ENCODE measurements at places on chromosomes 12 and 14.

DNA sequence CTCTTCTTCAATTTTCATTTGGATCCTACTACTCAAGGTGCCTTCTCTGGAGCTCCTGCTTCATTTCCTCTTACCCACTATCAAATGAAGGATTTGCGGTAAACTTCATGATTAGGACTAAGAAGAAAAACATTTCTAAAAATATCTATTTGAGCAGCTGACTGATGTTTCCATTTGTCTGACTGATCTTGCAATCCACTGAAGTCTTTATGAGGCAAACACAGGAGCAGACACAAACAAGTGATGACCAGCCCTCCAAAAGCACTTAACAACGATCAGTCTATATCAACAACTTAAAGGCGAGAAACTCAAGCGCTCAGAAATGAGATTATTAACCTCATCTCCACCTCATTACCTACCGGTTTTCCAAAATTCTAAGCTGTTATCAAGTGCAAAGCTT lies 26.2 kb downstream of the OSBPL8 start:
- DNase-seq, result peak; percentile 12

DNA sequence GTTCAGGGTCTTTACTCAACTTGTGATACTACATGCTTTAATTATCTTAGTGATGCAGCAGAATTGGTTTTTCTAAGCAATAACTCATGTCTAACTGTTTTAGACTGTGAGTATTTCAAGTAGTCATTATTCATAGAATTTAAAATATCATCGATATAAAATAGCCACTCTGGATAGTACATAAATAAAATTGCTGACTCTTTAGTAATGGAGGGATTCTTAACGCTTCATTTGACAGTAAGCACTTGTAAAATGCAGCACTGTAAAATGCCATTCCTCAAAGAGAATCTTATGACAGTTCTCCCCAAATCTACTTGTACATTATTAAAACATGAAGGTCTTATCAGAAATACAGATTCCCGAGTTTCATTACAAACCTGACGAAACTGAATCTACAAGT lies 262.8 kb upstream of the LRFN5 start:
- DNase-seq, result no peak

DNA sequence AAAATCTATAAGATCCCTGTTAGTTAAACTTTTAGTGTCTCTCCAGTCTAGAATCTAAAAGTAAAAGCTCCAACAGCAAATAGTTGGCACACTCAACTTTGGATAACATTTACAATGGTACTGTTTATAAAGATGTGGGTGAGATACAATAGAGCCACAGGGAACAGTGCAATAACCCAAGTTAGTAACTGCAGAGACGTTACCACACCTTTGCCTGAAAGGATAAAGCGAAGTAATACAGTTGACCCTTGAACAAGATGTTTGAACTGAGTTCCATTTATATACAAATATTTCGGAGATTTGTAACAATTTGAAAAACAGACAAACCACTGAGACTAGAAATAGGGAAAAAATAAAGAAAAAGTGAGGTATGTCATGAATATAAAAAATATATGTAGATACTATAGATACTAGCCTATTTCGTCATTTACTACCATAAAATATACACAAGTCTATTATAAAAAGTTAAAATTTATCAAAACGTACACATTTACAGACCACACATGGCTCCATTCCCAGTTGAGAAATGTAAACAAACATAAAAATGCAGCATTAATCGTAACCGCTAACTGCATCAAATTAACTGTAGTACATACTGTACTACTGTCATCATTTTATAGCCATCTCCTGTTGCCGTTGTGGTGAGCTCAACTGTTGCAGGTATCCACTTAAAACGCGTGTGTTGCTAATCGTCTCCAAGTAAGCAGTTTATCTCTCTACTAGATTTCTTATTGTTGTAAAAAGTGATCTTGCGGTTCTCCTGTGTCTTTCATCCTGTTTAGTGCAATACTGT lies 56.5 kb upstream of the HIF1A start:
- peak; percentile 85 for DNase-seq

- DNase-seq, result no peak
Observed at GRCh38 chr14:105531894-105532623, 5.7 kb downstream of the TMEM121 start.

GRCh38 chr14:70897464-70897863 lies 9.8 kb upstream of the PCNX1 start:
- peak; percentile 89 for DNase-seq

GRCh38 chr12:21566907-21567394 lies 37.7 kb downstream of the GYS2 start:
- no peak for DNase-seq

DNA sequence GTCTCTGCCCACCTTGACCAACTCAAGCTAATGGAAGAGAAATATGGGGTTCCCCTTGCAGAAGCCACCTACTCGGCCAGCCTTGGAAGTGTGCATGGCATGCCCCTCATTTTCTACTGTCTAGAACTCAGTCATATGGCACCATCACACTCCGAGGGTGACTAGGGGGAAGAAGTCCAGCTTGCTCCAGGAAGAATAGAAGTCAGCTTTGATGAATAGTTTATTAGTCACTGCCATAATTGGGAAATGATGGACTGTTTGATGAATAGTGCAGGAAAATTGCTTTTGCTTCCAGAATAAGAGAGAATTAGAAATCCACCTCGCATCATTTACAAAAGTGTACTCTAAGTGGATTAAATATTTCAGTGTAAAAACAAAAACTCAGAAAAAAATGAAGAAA lies 1030.6 kb downstream of the VRK1 start:
- DNase-seq, result no peak

- no peak for DNase-seq
Observed at GRCh38 chr12:5507944-5508343, 76.0 kb downstream of the NTF3 start.

DNA sequence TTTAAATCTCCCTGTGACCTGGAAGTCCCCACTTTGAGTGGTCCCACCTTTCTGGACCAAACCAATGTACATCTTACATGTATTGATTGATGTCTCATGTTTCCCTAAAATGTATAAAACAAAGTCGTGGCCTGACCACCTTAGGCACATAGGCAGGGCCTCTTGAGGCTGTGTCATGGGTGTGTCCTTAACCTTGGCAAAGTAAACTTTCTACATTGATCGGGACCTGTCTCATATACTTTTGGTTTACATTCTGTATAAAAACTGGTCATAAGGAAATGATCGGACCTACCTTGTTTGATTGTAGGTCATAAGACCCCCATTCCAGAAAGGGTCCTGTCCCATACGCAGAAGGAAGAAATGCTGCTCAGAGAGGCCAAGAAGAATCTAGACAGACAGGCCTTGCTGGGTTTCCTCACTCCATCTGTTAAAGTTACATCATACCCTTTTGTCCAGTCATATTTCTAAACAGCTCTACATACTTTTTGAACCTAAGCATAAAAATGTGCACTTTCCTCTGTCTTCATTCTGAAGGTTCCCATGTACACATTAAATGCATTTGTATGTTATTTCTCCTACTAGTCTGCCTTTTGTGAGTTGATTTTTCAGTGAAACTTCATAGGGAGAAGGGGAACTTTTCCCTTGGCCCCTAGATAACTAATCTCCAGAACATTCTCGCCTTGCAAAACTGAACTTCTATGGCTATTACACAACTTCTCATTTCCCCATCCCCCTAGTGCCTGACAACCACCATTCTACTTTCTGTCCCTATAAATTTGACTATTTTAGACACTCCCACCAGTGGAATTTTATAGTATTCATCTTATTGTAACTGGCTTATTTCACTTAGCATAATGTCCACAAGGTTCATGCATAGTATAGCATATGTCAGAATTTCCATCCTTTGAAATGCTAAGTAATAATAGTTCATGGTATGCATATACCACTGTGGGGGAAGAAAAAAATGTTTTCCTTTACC lies 30.2 kb upstream of the CPM start:
- DNase-seq, result no peak

DNA sequence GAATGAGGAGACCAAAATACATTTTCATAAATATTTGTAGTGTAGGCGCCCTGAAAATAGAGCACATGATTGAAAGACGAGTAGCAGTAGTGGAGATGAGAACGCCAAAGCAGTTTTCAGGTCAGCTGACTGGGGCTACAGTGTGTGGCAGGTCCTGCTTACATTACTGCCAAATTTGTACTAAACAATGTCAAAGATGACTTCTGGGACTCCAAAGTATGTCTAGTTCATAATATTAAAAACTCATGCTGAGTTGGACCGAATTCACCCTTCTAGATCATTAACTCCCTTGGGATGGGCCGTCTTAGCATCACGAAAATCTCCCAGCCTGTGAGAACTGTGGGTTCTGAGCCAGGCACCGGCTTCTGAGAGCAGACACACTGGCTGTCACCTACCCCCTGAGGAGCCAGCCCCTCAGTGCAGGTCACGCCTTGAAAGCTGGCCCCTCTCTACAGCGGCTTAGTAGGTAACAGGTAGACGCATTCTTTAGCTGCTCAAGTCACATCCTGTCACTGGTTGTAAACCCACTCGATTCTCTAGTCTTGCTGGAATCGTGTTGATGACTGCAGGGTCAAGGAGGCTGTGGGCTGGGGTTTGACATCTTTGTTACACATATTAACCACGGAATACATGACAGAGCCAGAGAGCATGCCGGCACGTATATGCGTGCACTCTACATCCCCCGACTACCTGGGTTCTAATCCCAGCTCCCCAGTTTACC lies 210.4 kb downstream of the ETV6 start:
- no peak for DNase-seq

DNA sequence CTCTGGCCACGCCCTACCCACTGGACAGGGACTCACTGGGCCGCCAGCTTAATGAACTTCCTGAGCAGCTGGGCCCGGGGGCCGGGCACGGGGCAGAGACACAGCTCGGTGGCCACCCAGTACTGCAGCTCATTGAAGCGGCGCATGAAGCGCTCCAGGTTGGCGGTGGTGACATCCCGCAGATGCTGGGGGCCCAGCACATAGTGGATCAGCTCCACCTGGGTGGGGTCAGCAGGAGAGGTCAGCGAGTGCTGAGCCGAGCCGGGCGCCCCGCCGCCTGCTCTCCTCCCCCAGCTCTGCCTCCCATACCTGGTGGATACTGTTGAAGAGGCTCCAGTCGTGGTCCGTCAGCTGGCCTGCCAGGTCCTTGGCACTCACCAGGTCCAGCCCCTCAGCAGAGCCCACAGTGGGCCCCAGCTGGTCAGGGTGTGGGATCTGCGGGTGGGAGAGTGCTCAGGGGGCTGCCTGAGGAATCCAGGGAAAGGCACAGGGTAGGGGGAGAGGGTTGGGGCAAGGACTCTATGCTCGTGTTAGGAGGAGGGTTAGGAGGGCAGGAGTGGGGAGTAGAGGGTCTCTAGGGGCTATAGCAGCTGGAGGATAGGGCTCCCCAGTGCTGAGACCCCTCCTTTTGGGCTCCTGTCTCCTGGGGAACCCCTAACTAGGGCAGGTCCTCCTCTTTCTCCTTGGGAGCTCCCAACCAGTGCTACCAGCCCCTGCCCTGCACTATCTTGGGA lies 15.5 kb upstream of the ENDOU start:
- no peak for DNase-seq

- DNase-seq, result peak; percentile 1
Observed at GRCh38 chr14:86404989-86405649, 875.2 kb downstream of the FLRT2 start.

- no peak for DNase-seq
Observed at GRCh38 chr14:64516969-64517368, 12.4 kb downstream of the ZBTB1 start.

- peak; percentile 32 for DNase-seq
Observed at GRCh38 chr14:22400655-22401259, 188.3 kb downstream of the DAD1 start.

GRCh38 chr14:50944647-50945413 lies 547 bp upstream of the PYGL start:
- peak; percentile 55 for DNase-seq

GRCh38 chr12:106733660-106734059 lies 40.8 kb upstream of the RIC8B start:
- DNase-seq, result peak; percentile 7

DNA sequence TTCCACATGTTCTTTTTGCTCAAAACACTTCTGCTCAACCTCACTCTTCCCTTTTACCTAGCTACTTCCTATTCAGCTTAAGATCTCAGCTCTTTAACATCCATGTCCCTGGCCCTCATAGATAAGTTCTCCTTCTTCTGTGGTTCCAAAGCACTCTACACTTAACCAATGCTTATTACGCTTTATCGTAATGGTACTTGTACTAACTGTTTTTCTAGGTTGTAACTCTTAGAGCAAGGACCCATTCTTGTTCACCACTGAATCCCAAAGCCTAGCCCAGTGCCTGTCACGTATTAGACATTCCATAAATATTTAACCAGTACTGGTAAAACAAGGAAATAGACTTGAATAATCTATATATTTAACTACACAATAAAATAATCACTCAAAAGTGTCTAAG lies 5.3 kb downstream of the SLC41A2 start:
- no peak for DNase-seq

GRCh38 chr14:73227812-73228781 lies 9.2 kb upstream of the PAPLN start:
- peak; percentile 94 for DNase-seq

DNA sequence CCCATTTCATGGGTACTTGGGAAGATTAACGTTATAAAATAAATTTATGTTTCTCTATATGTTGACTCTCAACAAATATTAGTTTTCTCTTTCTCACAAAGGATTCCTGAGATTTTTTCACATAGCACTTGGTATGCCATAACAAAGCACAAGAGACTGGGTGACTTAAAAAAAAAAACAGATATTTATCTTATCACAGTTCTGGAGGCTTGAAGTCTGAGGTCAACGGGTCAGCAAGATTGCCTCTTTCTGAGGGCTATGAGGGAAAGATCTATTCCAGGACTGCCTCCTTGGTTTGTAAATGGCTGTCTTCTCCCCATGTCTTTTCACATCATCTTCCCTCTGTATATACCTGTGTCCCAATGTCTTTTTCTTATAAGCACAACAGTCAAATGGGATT lies 153.5 kb upstream of the DIO2 start:
- DNase-seq, result no peak

- no peak for DNase-seq
Observed at GRCh38 chr14:98937712-98938505, 334.1 kb downstream of the BCL11B start.

DNA sequence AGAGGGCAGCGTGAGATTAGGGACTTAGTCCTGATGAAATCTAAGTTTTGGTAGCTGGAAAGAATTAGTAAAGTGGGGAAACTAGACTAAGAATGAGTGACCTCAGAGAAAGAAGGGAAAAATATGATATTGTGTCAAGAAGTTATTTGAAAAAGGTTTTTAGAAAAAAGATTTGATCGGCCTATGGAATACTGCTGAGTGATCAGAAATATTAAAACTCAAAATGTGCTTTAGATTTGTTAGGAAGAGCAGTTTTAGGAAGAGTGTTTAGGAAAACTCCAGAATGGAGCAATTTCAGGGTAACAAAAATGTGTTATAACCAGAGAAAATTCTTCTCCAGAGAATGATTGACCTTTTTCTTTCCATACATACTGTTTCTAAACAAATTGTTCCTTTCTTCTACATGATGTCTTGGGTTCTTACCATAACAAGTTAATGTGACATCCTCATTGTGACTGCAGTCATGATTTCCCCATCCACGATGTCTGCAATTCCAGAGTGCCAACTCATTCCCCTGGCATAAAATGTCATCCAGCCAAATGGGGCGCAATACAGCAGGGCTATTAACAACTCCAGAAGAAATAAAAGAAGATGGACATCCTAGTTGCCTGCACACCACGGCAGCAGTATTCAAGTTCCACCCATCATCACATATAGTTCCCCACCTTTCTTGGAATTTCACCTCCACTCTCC lies 11.8 kb downstream of the CD163L1 start:
- no peak for DNase-seq

GRCh38 chr12:104626069-104626837 lies 169.5 kb downstream of the CHST11 start:
- DNase-seq, result no peak
